ENCODE measurements at places on chromosomes 13 and 19. TPM values are rescaled to one million over a fixed set of nuclear protein-coding genes. Genes with fewer than 3 reads are reported as not detected.

TGDS gene
- total RNA-seq = 21.0 TPM

EPSTI1 gene
- total RNA-seq = 121 TPM

EIF3K gene
- total RNA-seq = 313 TPM

DEDD2 gene
- 47.7 TPM for total RNA-seq

TEX26 gene
- not detected for total RNA-seq

MRPS12 gene
- total RNA-seq = 66.0 TPM

DIAPH3 gene
- 17.5 TPM for total RNA-seq

LILRB1 gene
- not detected for total RNA-seq

UNC13A gene
- total RNA-seq = not detected

ZNF559 gene
- 10.3 TPM for total RNA-seq

KMT2B gene
- total RNA-seq = 64.0 TPM

ACTMAP gene
- total RNA-seq = 10.6 TPM

C19orf38 gene
- 5.7 TPM for total RNA-seq

BRME1 gene
- total RNA-seq = 9.8 TPM

ZNF497 gene
- 0.64 TPM for total RNA-seq

SPIB gene
- 0.95 TPM for total RNA-seq

IRGC gene
- not detected for total RNA-seq

NCCRP1 gene
- total RNA-seq = not detected

ATP4A gene
- total RNA-seq = not detected

PSPN gene
- total RNA-seq = 1.9 TPM

POU4F1 gene
- total RNA-seq = 0.46 TPM

RASIP1 gene
- total RNA-seq = 0.15 TPM

DMKN gene
- not detected for total RNA-seq

TMEM150B gene
- 0.93 TPM for total RNA-seq

ZNF415 gene
- total RNA-seq = 1.0 TPM

SIGLEC9 gene
- total RNA-seq = 0.29 TPM

C2CD4C gene
- 0.12 TPM for total RNA-seq

DENND1C gene
- total RNA-seq = 110 TPM

KLK4 gene
- total RNA-seq = not detected

ZNF429 gene
- total RNA-seq = 4.3 TPM

MIPEP gene
- 8.8 TPM for total RNA-seq

GNA15 gene
- total RNA-seq = 140 TPM

RASA3 gene
- 99.4 TPM for total RNA-seq

PINLYP gene
- 4.1 TPM for total RNA-seq

OR7C2 gene
- total RNA-seq = not detected

ZNF554 gene
- 3.2 TPM for total RNA-seq

GZMM gene
- 86.2 TPM for total RNA-seq
